Esophagus muscularis mucosa (tissue), 4 donors: ENCODE measurements at places on chromosomes 7 and 10. TPM values are rescaled to one million over a fixed set of nuclear protein-coding genes. Genes with fewer than 3 reads are reported as not detected.

The DLX5 gene
- total RNA-seq = 0.17 TPM

The ENTPD1 gene
- 27.3 TPM for total RNA-seq

The VWDE gene
- not detected for total RNA-seq

DNA sequence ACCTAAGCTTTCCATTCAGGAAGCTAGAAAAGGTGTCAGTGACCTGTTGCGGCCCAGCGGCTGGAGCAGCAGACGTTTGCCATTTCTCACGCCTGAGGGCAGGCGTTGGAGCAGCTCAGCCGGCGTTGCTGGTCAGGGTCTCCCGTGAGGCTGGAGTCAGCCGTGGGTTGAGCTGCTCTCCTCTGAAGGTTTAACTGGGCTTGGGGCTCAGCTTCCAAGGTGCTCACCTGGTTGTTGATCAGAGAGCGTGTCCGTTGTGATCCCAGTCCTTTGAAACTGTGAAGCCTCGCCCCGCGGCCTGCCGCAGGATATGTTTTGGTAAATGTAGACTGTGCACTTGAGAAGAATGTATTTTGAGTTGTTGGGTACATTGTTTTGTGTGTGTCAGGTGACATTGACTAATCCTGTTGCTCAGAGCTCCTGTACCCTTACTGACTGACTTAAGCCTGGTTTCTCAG, 20.6 kb upstream of the PWWP2B start:
- DNase-seq = no peak

GRCh38 chr7:14999331-14999730, 96.8 kb upstream of the DGKB start:
- DNase-seq = no peak
